ENCODE measurements at places on chromosomes 3 and 15. TPM values are rescaled to one million over a fixed set of nuclear protein-coding genes. Genes with fewer than 3 reads are reported as not detected.

GOLGA6L9 gene
- 1.4 TPM for total RNA-seq

SH2D7 gene
- total RNA-seq, result not detected

CHST13 gene
- total RNA-seq, result 0.45 TPM

KBTBD8 gene
- total RNA-seq, result 5.8 TPM

- DNase-seq, result no peak
These were observed 18.8 kb downstream of the GNB4 start for GRCh38 chr3:179432451-179432850.

NOP10 gene
- total RNA-seq, result 146 TPM

GRCh38 chr3:11996480-11996879, 7.7 kb upstream of the SYN2 start:
- no peak for DNase-seq

DNA sequence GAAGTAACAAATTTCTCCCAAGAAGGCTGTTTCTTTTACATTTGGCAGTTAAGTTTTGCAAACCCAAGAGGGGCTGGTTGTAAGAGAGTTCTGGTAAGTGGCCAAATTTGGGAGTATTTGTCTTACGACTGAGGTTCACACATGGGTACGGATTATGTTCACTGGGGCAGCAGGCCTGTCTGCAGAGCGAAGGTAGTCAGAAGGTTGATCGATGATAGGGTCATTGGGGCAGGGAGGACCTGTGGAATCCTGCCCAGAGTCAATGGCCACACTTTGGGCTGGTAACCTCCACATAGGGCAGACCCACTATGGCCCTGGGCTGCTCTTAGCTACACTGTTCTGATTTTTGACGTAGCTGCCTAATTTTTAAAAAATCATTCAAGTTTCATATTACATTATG, 368.6 kb downstream of the EPHB1 start:
- DNase-seq, result no peak

ITGB5 gene
- total RNA-seq, result 109 TPM

DNA sequence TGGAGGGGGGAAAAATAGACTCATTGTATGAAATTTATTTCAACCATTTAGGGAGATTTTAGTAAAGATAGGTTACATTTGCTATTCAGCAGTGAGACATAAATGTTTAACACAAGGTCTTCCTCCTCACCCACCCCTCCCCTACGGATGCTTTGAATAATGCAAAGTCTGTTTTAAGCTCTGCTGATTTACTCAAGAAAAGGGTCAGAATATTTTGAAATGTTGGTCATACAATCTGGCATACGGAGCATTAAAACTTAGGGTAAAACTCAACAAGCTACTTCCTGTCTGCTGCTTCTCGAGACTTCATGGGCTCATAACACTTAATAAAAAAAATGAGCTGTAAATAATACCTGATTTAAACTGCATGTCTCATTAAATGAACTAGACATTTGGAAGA, 156.3 kb downstream of the WNT5A start:
- no peak for DNase-seq

- DNase-seq, result no peak
These were observed 34.9 kb upstream of the SLC25A36 start for GRCh38 chr3:140906785-140907184.

GRCh38 chr15:98791046-98791701, 142.8 kb downstream of the IGF1R start:
- no peak for DNase-seq

Measured in left ventricle myocardium superior (tissue), 1 donor.